Stimulated activated CD8-positive, alpha-beta memory T cell treated with anti-CD3 and anti-CD28 coated beads, Interleukin-4, amount 100 ng/mL, for 4 hours (primary cell): ENCODE measurements at places on chromosomes 2 and 18.

GRCh38 chr2:239401881-239402233, 1.0 kb upstream of the HDAC4 start:
- peak; percentile 22 for DNase-seq

DNA sequence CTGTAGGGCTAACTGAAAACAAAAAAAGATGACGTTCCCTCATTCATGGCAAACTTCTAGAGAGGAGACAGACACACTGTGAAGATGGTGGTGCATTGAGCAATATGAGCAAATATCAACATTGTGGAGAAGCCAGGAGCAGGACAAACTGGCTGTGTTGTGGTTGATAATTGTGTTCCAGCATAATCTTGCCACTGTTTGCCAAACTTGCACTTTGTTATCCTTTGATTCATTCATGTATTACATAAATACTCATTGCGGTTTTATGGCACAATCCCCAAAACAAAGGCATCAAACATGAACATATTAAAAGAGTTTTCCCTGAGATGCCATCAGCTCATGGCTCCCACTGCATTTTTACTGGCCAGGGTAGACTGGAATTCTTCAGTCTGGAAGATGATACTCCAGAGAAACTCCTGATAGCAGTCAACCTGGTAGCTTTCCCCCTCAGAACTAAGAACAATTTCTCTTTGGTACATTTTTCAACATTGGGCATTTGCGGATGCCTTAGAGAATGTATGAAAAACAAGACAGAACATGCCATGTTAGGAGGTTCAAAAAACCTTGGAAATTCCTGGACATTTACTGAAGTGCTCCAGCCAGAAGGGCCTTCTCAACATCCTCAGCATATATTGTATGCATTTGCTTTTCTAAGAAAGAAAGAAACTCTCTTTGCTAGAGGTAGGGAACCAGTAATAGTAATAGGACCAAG, 487.4 kb upstream of the CELF4 start:
- DNase-seq = no peak

- no peak for DNase-seq
These were observed 257.9 kb downstream of the PTPRM start for GRCh38 chr18:7824970-7825369.

- no peak for DNase-seq
These were observed 7.6 kb upstream of the BMP10 start for GRCh38 chr2:68878753-68879152.

DNA sequence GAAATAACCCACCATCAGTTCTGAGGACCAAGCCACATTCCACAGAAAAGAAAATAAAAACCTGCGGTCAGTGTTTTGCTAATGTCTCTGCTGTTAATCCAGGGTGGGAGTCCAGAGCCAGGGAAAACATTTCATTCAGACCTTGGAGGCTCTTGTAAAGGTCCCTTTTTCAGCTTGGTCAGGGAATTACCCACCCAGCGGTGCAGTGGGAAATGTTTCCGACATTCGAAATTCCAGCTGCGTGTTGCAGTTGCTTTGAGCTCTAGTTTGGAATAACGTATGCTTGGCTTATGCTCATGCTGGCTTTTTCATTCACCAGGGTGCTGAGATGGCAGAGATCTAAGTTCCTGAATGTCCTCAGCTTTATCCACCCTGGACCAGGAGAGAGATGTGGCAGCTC, 219.1 kb downstream of the TRIB2 start:
- no peak for DNase-seq

DNA sequence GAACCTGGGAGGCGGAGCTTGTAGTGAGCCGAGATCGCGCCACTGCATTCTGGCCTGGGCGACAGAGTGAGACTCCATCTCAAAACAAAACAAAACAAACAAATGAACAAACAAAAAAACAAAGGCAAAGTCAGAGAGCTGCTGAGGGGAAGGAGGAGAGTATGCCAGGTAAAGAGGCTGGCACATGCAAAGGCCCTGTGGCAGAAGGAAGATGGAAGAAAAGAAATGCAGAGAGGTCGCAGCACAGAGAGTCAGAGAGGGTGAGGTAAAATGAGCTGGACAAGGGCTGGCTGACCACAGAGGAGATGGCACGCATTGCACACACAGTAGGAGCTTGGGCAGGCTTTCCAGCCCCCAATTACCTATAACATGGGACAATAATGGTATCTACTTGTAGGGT, 47.0 kb downstream of the FAM178B start:
- no peak for DNase-seq

- DNase-seq = no peak
These were observed 78.2 kb downstream of the THNSL2 start for GRCh38 chr2:88248280-88248828.

DNA sequence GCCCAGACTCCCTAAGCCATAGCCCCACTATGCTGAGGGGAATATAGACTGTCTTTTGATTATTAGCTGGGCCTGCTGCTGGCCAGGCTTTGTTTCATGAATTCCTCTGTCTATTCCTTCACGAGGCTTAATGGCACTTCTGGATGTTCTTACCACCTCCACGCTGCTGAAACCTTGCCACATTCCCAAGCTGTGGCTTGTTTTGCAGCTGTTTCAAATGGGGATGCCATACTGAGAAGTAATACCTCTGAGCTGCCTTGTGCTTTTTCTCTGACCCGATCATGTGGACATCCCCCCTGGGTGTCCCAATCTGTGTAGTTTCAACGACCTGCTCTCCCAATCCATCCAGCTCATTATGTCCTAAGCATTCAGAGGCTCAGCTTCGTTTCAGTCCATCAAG, 114.1 kb downstream of the ICOS start:
- no peak for DNase-seq

DNA sequence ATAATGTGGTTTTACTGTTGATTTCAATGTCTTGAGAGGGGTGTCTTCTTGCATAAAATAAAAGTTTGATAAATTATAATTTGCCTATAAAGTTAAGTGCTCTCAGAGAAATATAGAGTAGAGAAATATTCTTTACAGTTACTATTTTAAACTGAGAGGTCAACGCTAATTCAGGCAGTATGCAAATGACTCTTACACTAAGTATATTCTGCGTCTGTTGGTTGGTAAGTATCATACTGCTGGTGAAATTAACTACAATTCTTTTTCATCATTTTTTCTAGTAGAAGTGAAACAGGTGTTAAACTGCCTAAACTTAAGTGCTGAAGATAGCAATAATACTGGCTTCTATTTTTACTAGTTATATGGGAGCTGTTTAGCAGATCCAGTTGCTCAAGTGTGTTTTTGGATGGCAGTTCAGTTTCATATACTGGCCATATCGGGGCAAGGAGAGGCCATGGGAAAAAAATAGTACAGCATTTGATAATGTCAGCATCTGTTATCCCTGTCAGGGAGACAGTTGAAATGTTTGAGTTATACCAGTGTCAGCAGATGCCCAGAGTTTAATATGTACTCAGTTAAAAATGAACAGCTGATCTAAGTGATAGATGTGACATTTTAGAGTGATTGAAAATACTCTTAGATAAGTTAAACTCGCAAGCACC, 86.2 kb downstream of the MIB1 start:
- DNase-seq = no peak
